ENCODE measurements at places on chromosomes 12 and 14.

DNA sequence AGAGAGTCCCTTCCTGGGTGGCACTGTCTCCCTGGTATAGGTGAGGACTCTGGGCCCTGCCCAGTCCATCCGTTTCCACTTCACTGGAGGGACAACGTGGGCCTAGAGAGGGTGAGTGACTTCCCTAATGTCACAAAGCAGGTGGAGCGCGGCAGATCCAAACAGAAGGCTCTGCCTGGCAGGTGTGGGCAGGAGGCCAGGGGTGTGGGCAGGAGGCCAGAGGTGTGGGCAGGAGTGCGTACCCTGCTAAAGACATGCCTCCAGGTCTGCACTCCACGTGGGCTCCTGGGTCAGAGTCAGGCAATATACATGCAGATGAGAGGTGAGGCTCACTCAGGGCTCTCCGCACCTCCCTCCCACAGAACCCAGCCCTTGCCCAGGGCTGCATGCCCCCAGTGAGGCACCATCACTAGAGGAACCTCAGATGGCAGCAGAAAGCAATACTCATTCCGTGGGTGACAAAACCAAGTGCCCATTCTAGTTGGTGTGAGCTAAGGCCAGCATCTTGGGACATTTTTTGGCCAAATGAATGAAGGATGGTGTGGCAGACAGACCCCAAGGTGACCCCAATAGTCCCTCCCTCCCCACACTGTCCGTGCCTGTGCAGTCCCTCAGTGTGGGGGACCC is 271.6 kb upstream of the RTL1 start:
- DNase-seq = no peak

- DNase-seq = no peak
These were observed 311.9 kb downstream of the CEP128 start for GRCh38 chr14:80629606-80630005.

DNA sequence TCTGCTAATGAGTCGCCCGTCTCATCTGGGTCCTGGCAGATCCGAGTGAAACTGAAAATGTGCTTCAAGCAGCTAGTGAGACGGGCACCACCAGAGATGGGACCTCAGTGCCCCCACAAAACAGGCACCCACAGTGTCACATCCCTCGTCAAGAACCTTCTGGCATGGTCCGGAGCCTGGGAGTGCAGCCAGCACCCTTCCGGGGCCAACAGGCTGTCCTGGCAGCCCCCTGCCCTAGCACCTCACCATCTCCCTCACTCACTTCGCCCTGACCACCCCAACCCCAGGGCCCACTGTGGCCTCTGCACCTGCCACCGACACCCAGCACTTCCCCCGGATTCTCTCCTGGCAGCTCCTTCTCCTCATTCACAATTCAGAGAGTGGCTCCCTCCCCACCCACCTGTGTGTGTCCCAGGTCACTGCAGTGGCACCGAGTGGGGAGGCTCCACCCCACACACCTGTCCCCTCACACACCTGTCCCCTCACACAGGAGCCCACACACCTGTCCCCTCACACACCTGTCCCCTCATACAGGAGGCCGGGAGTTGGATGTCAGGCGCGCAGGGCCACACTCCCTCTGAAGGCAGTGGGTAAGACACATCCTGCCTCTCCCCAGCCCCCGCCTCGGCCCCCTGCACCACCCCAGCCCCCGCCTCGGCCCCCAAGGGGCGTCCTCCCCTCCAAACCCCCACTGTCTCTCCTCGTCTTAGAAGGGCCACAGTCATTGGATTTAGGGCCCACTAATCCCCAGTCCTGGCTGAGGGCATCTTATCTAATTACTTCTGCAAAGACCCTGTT is 7.9 kb downstream of the GALNT9 start:
- DNase-seq = no peak

DNA sequence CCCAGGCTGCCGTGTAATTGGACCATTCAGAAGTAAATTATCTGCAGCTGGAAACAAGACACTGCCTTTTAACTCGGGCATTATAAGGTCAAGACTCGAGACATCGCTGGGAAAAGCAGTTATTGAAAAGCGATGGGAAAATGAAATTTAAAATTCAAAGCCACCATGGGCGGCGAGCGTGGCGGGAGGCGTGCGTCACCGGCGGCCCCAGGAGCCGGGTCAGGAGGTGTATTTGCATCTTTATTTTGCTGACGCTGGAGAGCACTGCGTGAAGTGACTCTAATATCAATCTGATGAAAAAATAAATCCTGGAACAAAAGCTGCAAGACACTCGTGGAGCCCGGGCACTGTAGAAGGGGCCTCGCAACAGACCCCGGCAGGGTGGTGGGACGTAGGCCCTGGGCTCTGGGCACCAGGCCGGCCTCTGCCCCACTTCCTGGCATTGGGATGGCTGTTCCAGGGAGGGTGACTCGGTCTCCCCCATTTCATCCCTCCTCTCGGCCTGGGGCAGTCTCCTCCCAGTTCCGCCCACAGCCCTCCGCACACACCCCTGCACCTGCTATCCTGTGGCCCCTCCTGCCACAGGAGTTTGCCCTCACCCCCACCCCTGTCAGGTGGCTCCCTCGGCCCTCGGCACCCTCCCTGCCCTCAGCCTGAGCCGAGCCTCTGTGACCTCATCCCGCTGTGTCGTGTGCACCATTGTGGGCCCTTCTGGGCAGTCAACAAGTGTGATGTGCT is 196.2 kb downstream of the KIF26A start:
- no peak for DNase-seq

DNA sequence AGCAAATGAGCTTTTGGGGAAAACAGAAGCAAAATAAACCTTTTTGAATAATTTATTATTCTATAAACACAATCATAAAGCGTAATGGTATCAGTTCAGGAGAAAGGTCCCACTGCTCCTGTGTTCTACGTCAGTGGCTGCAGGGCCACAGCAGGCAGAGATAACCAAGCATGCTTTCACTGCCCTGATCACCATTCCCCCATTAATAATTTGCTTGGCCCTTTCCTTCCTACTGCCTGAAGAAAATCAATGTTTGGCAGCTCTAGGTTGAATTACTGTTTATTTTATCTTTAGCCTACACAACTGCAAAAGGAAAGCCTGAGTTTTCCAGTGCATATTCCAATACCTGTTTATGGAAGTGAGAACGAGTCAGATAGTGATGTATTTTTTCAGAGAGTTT is 369.9 kb downstream of the DIO2 start:
- no peak for DNase-seq

- DNase-seq = no peak
These were observed 82.1 kb upstream of the HSPB8 start for GRCh38 chr12:119096429-119097202.

- no peak for DNase-seq
These were observed 29.8 kb upstream of the RAP1B start for GRCh38 chr12:68580911-68581310.

- no peak for DNase-seq
These were observed 13.0 kb downstream of the FERMT2 start for GRCh38 chr14:52937869-52938268.

DNA sequence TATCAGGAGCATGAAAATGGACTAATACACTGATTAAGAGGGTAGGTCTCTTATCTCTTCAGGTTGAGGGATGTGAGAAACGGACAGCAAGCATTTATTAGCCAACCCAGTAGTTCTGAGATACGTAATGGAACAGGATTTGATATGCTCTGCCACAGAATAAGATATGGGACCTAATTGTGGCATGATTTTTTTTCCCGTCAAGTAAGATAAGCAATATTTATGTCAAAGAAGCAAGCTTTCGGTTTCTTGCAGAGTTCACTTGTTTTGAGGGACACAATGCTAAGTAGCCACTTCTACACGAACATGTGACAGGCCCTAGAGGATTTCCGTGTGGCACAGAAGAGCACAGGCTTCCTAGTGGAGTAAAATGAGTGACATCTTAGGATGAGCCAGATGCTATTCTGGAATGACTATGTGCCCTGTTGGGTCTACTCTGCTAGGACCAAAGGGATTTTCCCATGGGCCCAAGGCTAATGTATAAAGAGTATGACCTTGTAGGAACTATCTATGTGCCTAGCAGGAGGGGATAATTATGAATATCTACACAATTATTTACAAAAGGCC is 57.9 kb downstream of the SLC38A1 start:
- DNase-seq = no peak

DNA sequence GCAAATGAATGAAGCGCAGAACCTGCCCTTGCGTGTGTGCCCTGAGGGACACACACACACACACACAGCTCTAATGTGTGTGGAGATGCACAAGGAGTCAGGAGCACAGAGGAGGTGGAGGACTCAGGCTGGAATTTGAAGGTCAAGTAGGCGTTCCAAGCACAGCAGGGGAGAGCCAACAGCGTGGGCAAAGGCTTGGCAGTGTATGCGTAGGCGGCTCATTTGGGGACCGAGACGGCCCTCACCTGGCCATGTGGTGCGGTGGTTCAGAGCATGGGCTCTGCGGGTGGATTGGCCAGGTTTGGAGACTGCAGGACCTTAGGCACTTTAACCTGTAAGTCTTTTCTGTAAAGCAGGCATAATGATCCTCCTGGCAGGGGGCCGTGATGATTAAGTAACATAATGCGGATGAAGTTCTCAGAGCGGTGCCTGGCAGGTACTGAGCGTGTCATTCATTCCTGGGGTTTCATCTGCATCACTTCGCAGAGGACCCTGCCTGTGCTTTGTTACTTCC is 69.5 kb upstream of the SLC24A4 start:
- no peak for DNase-seq

- no peak for DNase-seq
These were observed 893.2 kb downstream of the SLC16A7 start for GRCh38 chr12:60489071-60489470.

- no peak for DNase-seq
These were observed 1.9 kb downstream of the SHMT2 start for GRCh38 chr12:57231276-57232021.

GRCh38 chr14:56579345-56580220 is at the start of gene TMEM260:
TSS of gene TMEM260 (plus strand) at chr14:56579798. CDS start at chr14:56579915, 117 bp downstream.
- DNase-seq = peak; percentile 91

DNA sequence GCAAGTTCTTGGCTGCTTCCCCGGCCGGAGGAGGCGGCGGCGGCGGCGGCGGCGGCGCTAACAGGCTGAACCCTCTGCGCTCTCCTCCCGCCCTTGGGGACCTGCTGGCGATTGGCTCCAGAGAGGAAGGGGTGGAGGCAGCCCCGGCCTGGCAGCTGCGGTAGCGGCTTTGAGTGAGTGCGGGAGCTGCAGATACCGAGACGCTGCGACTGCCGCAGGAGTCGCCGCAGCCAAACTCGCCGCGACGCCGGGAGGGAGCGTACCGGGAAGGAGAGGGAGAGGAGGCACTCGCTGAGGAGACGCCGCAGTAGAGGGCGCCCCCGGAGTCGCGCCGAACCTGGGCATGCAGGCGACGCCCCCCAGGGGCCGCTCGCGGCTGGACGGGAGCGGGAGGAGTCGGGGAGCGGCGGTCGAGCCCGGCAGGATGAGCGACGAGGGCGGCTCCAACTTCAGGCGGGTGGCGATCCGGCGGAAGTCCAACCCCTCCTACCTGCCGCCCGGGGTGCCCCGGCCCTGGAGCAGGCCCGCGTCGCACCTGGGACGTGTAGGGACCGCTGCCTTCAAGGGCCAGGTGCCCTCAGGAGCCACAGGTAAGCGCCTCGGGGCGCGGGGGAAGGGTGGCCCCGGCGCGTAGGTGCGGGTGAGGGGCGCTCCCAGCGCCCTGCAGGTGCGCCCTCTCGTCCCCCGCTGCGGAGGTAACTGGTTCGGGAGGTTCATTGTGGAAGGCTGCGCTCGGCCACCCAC is at the start of gene FGD4:
TSS of gene FGD4 (plus strand) at position 189 of the 744 bp plus-strand sequence.
- DNase-seq = peak; percentile 71

DNA sequence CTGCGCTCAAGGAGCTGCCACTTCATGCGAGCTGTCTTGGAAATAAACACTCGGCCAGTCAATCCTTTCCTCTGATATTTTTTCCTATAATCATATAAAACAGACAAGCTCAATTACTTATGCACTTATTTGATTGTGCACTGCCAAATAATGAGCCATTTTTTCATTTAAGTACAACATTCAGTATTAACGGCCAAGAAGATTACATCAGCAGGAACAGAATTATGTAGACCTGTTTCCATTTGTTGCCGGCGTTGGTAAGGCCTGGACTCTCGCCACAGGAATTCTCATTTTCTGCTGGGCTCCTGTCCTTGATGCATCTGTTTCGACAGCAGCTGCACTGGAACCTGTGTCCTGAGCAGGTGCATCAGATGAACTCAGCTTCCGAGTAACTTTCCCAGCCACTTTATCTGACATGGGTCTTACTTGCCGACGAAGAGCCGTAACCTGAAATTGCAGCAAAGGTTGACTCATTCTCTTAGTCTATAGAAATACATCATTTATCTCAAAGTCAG is 110.2 kb downstream of the KIF21A start:
- no peak for DNase-seq

DNA sequence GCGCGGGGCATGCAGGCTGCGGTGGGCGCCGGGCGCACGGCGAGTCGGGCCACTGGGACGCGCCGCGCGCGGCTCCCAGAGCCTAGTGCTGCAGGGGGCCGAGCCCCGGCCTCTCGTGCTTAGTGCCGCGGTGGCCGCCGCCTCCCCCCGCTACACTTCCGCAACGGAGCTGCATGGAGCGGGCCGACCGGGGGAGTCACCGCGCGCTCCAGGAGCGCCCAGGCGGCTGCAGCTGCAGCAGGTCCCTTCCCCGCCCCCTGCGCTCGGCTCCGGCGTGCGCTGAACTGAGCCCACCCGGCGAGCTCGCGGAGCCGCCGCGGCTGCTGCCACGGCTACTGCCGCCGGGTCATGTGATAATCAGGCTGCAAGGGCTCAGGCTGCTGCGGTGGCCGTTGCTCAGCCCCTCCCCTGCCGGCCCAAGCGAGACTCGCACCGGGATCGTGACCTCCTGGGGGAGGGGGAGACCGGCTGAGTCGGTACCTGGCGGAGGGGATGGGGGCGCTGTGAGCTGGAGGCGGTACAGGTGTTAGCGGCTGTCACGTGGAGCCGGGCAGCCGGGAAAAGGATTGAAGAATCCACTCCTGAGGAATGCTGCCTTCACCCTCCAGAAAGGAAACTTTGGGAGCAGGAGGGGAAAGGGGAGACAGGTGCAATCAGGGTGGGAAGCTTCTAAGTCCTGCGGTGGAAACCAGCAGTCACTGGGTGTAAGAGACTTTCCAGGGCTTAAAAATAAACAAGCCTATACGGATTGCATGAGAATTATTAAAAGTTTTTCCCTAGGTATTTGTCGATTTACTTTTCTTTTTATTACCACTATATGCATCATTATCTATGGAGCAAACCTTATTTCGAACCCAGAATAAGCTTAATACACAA is at the start of gene PPM1H:
TSS of gene PPM1H (minus strand) at position 352 of the 876 bp plus-strand sequence. CDS start 414 bp downstream, outside the sequence.
- peak; percentile 39 for DNase-seq

- DNase-seq = no peak
These were observed 117.6 kb downstream of the CRADD start for GRCh38 chr12:93794738-93795137.

GRCh38 chr14:99441157-99441870 is 39.3 kb downstream of the SETD3 start:
- no peak for DNase-seq

GRCh38 chr14:62558451-62558850 is 486.8 kb downstream of the KCNH5 start:
- no peak for DNase-seq

- DNase-seq = peak; percentile 78
These were observed 156.5 kb downstream of the PRKCH start for GRCh38 chr14:61477712-61478462.

GRCh38 chr14:51507511-51507905 is 144.2 kb upstream of the FRMD6 start:
- DNase-seq = no peak

GRCh38 chr12:124390442-124391097 is 95.7 kb downstream of the RFLNA start:
- DNase-seq = no peak

- no peak for DNase-seq
These were observed 24.1 kb upstream of the PLEKHG3 start for GRCh38 chr14:64680013-64680713.

All from stimulated activated naive CD8-positive, alpha-beta T cell treated with anti-CD3 and anti-CD28 coated beads, Interleukin-15, amount 100 ng/mL, for 72 hours (primary cell).